Vagina (tissue), 2 donors: ENCODE measurements at places on chromosomes 4 and X.

GRCh38 chr4:147788791-147789190 is 56.9 kb downstream of the ARHGAP10 start:
- DNase-seq: no peak

GRCh38 chr4:150358691-150359090 is 223.3 kb upstream of the MAB21L2 start:
- DNase-seq: no peak

DNA sequence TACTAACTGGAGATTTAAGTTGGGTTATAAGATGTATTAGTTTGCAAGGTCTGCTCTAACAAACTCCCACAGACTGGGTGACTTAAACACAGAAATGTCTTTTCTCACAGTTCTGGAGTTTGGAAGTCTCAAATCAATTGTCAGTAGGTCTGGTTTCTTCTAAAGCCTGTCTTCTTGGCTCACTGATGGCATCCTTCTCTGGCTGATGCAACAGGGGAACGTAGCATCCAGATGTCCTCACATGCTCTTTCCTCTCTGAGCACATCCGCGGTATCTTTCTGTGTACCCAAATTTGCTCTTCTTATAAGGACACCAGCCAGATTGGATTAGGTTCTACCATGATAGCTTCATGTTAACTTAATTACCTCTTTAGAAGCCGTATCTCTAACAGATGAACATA is 63.2 kb upstream of the BMP3 start:
- no peak for DNase-seq

- DNase-seq: no peak
Observed at GRCh38 chr4:107791902-107792301, 32.8 kb upstream of the SGMS2 start.

DNA sequence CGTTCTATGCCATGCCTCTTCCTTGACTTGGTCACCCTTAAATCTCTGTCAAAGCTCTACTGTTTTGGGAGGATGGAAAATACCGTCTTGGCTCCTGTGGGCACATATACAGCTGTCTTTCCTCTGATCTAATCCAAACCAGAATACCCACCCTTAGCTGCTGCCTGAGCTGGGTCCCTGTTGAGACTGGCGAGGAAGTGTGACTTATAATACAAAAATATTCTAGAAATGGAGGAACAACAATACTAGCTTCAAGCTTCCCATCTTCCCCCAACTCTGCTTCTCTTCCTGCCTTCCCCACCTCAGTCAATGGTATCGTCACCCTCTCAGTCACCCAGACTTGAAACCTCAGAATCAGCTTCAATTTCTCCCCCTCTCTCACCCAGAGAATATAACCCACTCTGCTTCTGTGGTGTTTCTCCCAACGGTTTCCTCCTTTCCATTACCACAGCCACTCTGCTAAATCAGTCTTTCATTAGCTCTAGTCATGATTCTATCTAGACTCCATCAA is 599 bp upstream of the IL2RG start:
- no peak for DNase-seq

DNA sequence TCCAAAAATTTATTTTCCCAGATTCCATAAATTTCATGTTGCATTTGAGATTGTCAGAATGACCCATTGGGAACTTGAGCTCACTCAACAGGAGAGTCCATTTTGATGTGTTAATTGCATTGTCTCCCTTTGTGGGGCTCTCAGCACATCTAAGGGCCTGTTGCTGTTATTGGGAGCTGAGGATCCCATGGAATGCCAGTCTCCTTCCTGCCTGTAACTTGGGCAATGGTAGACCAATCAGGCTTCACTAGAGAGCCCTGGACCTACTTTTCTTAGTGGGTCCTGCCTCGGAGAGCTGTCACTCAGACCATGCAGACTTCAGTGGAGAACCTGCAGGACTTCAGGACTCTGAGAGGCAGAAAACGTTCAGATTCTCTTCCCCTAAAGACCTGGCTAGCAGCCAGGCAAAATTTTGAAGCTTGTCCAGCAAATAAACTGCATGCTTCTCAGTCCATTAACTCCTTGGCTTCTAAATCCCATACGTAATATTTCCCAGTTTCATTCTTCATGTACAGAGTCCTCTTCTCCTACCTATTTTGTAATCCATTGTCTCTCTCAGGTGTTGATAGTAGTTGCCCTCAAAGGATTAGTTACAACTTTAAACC is 25.1 kb downstream of the OCRL start:
- no peak for DNase-seq

DNA sequence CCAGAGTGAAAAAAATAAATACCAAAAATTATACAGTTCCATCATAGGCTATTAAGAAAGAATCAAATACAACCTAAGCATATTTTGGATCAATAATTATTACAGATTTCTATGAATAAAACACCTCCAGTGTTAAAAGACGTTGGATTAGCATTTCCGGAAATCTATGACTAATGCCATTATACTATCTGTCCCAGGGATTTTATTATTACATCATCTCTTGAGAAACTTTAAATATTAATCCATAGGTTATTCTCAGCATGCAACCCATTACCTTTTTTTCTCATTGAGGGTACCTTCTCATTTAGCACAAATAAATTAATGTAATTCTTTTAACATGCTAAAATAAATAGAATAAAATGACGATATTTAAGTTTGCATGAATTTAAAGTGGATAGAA is 44.6 kb downstream of the CXorf58 start:
- DNase-seq: no peak

DNA sequence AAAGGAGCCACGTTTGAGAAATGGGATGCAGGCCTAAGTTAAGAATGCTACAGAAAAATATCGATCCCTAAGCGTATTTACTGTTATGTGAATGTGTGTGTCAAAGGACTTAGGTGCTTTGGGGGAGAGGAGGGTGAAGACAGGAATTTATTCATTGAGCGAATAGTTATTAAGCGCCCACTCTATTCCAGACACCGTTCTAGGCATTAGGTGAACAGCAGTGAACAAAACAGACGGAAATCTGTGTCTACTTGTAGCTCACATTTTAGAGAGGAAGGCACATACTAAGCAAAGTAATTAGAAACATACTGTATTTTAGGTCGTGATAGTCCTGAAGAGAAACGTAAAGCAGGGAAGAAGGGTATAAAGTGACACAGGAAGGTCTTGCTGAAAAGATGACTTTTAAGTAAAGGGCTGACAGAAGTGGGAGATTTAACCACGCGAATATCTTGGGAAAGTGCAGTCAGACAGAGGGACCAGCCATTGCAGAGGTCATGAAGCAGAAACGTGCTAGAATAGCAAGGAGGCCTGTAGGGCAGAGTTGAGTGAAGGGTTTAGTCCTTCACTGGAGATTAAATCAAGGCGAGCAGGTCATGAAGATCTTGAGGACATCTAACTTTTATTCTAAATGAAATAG is 541 bp downstream of the AIMP1 start:
- no peak for DNase-seq

DNA sequence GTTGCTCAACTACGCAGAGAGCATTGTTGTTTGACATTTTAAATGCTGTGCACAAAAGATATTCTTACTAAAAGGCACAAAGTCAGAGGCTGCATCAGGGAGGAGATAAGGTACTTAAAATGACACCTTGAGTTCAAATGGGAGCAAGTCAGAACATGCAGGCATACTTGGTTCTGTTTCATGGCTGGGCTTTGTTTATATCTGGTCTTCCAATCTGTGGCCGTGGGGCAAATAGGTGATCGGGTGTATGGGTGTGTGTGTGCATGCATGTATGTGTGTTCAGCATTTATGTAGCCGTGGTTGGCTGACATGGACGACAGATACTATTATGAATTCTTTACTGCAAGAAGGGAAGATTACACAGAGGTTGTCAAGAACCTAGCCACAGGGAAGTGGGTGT is 106.1 kb downstream of the RASL11B start:
- DNase-seq: no peak

DNA sequence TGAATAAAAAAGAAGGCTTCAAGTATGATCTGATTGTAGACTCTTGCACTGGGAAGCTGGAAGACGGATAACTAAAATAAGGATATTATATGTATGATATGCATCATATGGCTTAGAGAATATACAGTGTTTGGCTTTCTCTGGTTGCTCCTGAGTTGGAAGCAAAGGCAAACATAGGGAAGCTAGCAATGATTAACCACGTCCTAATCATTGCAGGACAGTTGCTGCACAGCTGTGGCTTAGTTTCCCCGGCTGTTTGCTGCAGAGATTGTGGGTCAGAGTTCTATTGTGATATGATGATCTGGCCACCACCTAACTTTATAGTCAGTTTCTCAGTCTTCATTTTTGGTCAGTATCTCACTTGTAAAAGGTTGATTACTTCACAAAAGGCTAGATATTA is 36.3 kb upstream of the PARM1 start:
- no peak for DNase-seq

DNA sequence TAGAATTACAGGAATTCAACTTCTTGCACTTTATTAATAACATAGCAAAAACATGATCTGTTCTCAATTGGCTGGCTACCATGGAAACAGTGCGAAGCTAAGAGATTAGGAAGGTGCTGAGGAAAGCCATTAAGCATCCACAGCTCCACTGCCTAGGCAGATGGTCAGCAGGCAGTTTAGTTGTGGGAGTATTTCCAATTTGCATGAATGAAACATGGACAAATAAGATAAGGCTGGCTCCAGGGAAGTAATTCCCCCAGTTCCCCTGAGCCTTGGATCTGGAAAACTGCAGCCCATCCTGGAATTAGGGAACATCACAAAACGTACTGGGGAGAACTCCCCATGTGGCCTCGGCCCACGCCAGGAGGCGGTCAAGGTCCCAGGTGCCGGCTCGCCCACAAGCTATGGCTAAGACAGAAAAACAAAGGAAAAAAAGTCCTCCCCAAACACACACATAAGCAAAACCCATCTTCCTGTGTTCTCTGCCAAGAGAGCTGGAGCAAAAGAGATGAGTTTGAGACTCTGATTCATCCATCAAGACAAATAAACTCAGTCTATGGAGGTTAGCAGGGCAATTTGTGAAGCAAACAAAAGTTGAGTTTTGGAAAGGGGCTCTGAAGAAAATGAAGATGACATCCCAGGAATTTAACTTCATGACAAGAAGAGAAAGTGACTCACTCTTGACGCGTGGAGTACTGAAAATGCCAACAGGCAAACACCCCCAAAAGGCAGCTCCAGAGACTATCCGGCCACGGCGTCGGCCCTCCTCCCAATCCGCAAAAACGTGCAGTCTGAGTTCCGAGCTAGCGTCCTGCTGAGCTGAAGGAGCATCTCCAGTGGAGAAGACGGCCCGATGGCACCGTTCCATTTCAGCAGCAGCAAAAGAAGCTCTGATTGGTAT is 45.1 kb downstream of the IGFBP7 start:
- no peak for DNase-seq

GRCh38 chrX:11756354-11757318 is 1.4 kb upstream of the MSL3 start:
- no peak for DNase-seq

DNA sequence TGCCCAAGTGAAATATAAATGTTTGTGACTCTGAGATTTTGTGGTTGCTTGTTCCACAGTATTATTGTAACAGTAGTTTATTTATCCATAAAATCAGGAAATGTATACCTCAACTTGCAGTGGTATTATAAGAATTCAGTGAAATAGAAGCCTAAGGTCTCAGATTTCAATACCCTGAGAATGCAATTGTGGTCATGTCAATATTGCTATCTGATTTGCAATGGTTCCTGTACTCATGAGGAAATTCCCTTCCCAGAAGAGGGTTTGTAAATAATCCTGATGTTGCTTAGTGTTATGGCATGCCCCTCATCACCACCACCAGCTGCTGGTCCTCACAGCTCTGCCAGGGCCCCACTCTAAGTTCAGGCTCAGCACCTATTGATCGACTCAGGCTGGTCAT is 67.8 kb downstream of the SLC34A2 start:
- no peak for DNase-seq

DNA sequence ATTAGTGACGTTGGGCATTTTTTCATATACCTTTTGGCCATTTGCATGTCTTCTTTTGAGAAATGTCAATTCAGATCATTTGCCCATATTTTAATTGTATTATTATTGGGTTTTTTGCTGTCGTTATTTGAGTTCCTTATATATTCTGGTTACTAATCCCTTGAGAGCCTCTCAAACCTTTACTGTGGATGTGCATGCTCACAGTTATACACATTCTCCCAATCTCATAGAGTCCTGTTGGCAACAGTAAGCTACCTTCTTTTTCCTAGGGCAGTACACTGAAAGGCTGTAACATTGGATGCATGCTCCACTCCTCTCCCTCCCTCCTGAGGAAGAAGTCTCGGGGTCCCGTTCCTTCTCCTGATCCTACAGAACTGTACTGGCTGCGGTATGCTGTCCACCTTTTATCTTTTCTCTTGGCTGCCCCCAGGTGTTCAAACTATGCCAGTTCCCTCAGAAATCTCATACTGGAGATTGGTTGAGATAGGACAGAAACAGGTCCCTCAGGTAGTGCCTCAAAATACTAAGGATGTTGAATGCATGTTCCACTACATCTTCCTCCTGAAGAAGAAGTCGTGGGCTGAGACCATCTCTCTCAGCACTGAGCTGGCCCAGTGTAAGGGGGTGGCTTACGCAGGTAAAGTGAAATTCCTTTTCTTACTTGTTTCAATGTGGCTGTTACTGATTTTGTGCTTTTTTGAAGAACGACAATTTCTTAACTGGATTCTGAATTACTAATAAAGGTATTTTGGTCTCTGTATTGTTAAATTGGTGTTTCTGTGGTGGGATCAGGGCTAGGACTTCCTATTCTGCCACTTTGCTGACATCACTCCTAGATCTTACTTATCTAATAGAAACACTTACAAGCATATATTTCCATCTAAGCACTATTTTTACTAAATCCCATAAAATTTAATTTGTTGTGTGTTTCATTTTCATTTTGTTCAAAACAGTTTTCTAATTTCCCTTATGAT is 145.4 kb upstream of the HUWE1 start:
- DNase-seq: no peak

DNA sequence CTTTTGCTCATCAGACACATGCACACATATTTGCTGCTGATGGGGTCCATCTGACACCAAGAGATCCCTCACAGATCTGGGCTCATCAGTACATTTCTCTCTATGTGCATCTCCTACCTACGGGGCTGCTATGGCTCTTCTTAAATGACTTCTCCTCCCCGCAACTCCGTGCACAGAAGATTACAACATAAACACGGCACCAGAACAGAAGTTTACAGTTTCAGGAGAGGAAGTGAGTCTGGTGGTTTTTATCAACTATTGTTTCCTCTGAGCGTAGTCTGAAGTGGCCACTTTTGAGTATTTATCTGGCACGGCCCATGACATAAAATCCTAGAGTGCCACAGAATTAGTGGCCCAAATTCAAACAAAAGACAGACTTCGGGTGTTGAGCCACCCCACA is 263.8 kb downstream of the PRDM5 start:
- no peak for DNase-seq

- DNase-seq: no peak
Observed at GRCh38 chr4:660401-660800, 13.7 kb downstream of the ATP5ME start.

DNA sequence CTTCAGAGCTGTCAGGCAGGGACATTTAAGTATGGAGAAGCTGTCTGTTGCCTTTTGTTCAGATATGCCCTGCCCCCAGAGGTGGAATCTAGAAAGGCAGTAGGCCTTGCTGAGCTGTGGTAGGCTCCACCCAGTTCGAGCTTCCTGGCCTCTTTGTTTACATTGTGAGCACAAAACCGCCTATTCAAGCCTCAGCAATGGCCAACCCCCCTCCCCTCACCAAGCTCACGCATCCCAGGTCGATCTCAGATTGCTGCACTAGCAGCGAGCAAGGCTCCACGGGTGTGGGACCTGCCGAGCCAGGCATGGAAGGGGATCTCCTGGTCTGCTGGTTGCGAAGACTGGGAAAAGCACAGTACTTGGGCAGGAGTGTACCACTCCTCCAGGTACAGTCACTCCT is 59.3 kb downstream of the ZNF674 start:
- DNase-seq: no peak

- no peak for DNase-seq
Observed at GRCh38 chrX:44147130-44147529, 173.9 kb upstream of the NDP start.

GRCh38 chr4:156811286-156811685 is 160.3 kb downstream of the PDGFC start:
- DNase-seq: no peak
